ENCODE measurements at places on chromosomes 1 and 21.

GRCh38 chr1:111587509-111588174 is 31.9 kb upstream of the RAP1A start:
- no peak for DNase-seq

DNA sequence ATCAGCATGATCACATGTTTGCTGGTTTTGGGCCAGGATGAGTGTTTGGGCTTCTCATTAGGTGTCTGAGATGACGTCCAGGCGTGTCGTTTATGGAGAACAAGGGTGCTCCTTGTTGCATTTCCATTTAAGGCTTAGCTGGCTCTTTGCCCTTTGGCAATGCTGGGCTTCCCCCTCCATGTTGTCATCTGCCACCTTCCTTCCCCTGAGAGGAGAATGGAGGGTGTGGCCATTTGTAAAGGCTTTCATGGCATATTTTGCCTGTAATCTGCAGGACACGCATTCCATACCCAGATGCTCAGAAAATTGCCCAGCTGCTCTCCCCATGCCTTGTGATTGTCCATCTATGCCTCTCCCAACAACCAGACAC is 27.7 kb downstream of the PKP1 start:
- DNase-seq, result no peak

GRCh38 chr1:171433451-171433850 is 51.9 kb upstream of the PRRC2C start:
- DNase-seq, result peak; percentile 45

DNA sequence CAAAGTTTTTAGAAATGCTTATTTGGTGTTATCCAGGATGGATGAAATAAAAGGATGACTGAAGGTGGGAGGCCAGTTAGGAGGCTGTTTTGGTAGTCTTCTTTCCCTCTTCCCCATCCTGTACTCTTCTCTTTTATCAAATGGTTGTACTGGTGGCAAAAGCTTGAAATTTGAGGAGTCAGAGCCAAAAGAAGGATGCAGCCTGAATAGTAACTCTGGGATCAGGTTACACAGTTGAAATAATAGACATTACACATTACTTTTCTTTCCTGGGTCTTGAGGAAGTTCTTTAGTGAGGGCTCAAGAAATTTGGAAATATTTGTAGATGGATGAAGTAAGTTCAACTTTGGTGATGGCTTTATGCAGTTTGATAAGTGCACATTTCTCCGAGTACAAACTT is 108.6 kb downstream of the GPR52 start:
- DNase-seq, result no peak

DNA sequence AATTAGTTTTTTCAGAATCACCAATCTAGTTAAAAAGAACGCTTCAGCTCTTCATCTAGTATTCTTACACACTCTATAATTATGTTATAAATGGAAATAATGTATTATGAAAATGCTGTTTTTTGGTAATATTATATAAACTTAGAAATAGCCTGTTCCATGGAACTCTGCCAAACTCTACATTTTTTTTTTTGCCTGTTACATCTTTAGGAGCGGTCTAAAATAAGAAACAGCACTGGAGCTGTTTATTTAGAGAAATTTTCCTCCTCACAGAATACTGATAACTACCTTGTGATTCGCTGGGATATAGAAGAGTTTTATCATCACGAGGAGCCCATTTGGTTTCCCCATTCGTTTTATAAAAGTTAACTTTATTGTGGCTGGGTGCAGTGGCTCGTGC is 58.5 kb downstream of the PKN2 start:
- peak; percentile 37 for DNase-seq

DNA sequence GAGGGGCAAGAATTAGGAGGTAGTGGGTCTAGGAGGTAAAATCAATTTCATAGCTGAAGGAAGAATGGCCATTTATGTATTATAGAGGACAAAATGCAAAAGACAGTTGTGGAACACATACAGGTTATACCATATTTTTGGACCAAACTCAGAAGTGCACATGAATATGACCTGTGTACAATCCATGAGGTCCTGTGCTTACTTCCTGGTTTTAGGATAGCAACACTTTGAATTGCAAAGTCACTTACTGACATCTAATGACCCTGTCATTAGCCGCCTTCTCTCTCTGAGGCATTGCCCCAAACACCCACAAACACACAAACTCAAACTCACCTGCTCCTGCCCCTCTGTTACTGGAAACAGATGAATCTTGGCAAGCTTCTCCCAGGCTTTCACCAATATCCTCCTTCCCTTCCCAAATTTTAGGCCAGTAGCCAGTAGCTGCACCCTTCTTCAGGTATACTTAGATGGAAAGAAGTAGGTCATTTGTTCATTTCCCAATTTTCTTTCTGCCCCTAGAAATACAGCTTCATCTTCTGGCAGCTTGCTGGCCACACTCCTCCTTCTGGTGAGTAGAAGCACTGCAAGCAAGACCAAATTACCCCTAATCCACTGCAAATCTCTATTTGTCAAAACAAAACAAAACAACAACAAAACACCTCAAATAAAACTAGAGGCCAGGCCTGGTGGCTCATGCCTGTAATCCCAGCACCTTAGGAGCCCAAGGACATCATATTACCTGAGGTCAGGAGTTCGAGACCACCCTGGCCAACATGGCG is 13.7 kb upstream of the RPL5 start:
- peak; percentile 57 for DNase-seq

DNA sequence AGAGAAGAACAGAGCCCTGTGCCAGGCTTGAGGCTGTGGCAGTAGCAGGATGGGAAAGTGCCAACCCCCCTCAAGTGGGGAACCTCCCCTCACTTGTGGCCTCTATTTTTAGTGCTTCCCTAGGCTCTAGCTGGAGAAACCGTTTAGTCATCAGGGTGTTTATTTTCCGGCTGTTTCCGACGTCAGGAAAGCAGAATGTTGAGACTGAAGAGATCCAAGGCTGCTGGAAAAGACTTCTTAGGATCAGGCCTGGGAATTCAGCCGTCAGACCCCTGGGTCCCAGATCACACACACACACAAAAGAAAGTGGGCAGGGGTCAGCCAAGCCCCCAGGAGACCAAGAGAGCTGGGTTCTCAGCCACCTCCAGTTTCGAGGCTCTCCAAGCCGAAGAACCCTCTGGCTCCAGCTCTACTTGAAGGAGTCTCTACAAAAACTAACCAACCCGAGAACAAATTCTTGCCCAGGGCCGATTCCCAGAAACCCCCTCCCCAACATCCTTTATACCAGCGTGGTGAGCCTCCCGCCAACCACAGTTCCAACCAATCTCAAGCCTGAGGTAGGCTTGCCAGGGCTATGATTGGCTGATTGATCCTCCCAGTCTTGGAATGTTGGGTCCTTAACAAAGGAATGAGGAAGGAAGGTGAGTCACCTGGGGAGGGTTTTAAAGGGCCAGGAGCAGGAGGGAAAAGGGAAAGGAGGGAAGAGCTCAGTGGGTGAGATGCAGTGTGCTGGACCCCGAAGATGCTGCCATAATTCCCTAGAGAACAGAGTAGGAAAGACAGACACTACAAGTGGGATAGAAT is 2.5 kb upstream of the MEF2D start:
- DNase-seq, result peak; percentile 97
